ENCODE measurements at places on chromosomes 11 and 22.

GRCh38 chr11:61598374-61598773 is 17.5 kb upstream of the SYT7 start:
- no peak for DNase-seq

- no peak for DNase-seq
Observed at GRCh38 chr11:122333467-122333866, 217.5 kb upstream of the BLID start.

- no peak for DNase-seq
Observed at GRCh38 chr22:31276426-31277167, 15.7 kb downstream of the PIK3IP1 start.

DNA sequence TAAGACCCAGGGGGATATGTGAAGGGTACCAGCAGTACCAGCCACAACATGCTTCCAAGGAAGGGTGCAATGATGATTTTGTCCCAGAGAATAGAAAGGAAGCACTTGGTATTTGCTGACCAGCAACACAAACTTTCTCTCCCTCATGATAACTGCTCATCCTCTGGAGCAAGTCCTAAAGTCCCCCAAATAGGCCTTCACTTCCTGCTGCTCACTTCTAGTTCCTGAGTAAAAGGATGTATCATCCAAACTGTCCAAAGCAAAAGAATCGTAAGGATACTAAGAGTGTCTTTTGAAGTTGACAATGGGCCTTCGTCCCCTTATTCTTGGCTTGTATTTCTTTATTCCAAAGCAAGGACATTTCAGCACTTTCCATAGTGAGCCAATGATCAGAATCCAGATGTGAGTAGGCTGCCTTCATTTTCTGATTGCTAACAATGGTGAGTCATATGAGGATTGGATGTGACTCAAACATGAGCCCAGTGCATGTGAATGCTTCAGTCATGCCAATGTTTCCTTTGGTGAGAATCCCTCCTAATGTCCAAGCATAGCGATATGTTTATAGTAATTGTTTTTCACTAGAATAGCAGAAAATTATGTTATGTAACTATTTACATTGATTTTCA is 243.4 kb upstream of the POU2AF2 start:
- no peak for DNase-seq

GRCh38 chr11:17985517-17985916 is 27.3 kb downstream of the SERGEF start:
- DNase-seq: no peak
